ENCODE measurements at places on chromosomes 6 and 20. TPM values are rescaled to one million over a fixed set of nuclear protein-coding genes. Genes with fewer than 3 reads are reported as not detected.

DNA sequence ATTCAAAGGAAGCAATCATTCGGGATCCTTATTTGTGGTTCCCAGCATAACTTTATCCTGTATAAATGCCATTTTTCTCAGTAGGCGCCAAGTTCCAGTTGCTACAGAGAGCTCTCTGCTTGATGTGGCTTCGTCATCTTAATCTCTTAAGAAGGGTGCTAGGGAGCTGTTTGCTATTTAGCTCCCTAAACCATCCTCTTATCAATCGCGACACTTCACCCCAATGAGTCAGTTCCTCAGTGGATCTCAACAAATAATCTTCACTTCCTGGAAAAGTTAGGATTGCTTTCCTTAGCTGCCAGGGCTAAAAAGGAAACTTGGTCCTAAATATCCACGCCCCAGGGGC, 1.3 kb upstream of the NKAIN2 start:
- no peak for DNase-seq

DNA sequence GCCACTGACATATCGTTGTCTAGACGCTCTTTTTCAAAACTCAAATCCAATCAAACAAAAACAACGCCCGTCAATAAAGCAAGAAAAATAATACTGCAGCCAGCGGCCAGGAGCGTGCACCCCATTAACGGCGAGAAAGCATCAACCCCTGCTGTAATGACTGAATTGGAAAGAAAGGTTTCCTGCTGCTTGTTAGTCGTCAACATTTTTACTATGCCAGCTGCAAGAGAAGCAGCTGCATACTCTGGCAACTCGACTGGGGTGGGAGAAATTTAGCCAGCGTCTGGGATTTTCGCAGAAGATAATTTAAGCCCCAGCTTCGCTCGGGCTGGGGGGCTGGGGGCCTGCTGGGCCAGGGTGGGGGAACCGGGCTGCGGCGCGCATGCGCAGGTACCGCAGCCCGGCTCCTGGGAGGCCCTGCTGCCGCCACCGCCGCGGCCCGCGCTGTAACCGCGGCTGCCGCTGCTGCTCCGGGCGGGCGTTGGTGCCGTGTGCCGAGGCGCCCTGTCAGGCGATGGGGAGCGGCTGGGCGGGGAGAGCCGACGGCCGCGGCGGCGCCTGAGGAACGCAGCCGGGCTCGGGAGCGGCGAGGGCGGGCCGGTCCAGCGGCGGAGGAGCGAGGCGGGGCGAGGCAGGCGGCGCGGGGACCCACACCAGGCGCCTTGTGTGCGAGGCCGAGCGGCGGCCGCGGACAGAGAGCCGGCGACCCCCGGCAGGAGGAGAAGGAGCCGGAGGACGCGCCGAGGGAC, 732 bp upstream of the STXBP5 start:
- DNase-seq, result peak; percentile 67

SPINT4 gene
- not detected for total RNA-seq

ADGB gene
- total RNA-seq, result not detected

- DNase-seq, result no peak
Measured at GRCh38 chr6:43240950-43241349, 2.3 kb upstream of the TTBK1 start.
